ENCODE measurements at places on chromosomes 4 and X.

- DNase-seq: no peak
Observed at GRCh38 chrX:86604607-86605006, 456.4 kb downstream of the DACH2 start.

- DNase-seq: no peak
Observed at GRCh38 chr4:173860094-173860493, 330.1 kb upstream of the HAND2 start.

DNA sequence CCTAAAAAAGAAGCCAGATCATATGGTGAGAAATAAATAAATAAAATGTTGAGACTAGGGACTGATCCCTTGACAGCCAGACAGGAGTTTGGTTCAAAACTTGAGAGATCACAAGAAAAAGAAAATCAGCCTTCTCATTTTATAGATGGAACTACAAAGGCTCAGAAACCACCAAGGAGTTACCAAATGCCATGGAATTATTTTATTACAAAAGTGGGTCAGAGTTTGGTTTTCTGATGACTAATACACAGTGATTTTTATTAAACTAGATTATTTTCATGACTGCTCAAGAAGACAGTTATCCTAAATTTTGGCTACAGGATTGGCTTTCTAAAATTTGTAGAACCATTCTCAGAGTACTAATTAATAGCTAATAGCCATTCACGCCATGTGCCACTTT lies 6.2 kb downstream of the CXCL1 start:
- DNase-seq: no peak

- DNase-seq: no peak
Observed at GRCh38 chr4:44583393-44583792, 68.0 kb downstream of the YIPF7 start.

DNA sequence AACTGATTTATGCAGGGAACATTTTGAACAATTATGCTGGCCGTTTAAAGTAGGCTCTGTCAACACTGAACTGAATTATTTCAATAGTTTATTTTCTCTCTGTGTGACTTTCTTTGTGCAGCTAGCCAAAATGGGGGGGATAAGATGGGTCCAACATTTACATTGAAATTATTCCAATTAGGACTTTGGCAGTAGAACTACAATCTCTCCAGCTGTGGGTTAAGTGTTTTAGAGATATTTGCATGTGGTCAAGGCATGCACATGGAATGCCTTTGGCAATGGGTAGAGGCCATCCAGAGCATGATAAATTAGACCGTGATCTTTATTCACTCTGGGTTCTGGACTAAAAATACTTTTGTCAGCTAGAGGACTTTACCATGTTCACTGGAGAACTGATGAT lies 107.9 kb upstream of the ELOVL6 start:
- no peak for DNase-seq

DNA sequence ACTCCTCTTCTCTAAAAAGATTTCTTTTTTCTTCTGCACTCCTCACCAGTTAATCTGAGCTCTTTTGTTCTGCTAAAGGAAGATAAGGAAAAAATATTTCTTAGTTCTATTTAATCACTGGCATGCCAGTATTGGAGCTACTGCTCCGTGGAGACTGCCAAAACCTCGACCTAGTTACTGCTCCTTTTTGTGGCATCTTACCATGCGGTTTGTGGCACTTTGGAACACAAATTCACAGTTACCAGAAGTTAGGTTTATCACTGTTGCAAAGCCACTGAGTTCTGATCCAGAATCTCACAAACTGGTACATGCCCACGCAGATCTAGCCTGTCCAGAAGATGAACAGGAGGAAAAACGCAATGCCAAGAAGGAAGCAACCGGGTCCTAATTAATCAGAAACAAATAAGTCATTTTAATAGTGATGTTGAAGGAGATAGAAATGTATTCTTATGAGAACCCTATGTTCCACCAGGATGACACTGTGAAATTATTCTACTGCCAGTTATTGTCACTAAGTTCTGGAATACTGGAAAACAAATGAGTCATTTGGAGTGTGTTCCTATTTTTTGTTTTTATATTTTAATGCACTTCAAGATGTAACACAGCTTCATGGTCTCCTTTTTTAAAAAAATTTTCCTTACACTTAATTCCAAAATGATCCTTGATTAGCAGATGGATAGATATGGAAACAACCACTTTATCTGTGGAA lies 106.7 kb upstream of the GK2 start:
- DNase-seq: no peak

DNA sequence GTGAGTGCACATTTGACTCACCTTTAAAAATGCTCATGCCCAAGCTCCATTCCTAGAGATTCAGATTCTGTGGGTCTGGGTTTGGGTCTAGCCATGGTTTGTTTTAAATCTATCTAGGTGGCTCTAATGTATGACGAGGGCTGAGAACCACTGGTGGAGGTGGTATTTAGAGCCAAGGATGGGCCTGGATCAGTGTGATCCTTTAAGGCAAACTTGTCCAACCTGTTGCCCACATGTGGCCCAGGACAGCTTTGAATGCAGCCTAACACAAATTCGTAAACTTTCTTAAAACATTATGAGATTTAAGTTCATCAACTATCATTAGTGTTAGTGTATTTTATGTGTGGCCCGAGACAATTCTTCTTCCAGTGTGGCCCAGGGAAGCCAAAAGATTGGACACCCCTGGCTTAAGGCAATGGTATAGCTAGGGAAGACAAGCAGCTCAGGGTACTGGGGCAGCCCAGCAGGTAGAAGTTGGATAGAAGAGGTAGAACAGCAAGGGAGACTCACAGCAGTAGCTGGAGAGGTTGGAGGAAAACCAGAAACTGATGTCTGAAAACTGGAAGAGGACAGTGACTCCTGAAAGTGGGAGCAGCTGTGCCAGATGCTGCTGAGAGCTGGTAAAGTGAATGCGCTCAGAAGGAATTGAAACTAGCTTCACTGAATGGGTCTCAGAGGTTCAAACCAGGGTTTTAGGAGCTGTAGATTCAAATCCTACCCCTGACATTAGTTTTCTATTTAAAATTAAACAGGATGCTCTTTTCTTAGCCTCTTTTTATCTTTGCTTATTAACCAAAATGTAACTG lies 18.2 kb downstream of the ADD1 start:
- no peak for DNase-seq

DNA sequence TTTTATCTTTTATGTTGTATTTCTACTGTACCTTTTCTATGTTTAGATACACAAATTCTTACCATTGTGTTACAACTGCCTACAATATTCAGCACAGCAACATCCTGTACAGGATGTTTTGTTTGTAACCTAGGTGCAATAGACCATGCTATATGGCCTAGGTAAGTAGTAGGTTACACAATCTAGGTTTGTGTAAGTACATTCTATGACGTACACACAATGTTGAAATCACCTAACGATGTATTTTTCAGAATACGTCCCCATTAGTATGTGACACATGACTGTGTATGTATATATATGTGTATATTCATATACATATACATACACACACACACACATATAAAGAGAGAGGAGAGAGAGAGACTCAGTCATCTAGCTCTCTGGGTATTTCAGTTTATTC lies 103.5 kb downstream of the CLNK start:
- DNase-seq: no peak

GRCh38 chr4:125741825-125742452 lies 427.2 kb downstream of the FAT4 start:
- no peak for DNase-seq
